ENCODE measurements at places on chromosomes 1 and 21.

GRCh38 chr1:176691251-176692228 is 228.6 kb downstream of the PAPPA2 start:
- DNase-seq, result peak; percentile 8

- DNase-seq, result no peak
Observed at GRCh38 chr1:162300057-162300917, 76.4 kb downstream of the SPATA46 start.

DNA sequence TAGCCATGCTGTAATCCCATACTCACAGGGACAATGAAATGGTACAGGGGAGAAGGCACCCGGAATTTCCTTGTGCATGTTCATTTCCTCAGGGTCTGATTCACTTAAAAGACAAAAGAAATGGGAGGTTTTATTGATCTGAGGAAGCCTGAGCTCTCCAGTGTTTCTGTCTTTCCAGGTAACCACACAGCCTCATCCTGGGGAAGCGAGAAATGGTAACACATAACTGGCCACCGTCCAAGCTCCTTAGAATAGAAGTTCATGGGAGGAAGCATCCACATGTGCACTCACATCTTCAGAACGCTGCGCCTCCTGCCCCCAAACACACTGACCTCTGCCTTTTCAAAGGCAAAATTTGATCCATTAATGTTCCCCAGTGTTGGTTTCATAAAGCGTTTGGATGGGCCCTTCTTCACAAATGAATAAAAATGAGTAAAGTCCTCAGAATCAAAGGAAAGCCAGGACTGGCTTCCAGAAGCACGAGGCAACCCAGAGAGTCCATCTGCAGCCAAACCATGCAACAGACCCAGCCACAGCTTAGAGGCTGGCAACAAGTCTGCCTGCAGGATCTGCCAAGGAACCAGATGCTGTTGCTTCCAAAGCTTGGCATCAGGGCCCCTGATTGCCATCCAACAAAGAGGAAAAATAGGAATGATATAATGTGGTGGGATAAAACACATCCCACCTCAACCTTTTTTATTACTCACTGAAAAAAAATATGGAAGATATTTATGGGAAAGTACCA is 120.3 kb downstream of the ZBTB18 start:
- no peak for DNase-seq

DNA sequence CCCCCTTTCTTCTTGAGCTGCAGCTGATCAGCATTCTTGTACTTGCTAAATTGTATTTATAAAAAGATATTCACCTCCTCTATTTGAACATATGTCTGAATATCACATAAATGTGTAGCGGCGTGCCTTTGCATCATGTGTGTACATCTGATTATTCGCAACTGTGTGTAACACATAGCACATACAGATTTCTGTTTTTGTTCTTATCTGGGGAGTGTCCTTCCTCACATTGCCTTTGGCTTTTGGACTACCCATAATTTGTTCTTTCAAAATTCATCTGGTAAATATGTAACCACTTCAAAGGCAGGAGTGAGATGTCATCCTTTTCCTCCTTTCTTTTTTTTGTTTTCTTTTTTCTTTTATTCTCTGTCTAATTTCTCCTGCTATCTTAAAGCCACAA is 113.6 kb downstream of the PBX1 start:
- no peak for DNase-seq

- DNase-seq, result no peak
Observed at GRCh38 chr1:186418503-186418902, 42.4 kb downstream of the PDC start.

GRCh38 chr1:4494558-4494957 is 159.9 kb upstream of the AJAP1 start:
- no peak for DNase-seq

DNA sequence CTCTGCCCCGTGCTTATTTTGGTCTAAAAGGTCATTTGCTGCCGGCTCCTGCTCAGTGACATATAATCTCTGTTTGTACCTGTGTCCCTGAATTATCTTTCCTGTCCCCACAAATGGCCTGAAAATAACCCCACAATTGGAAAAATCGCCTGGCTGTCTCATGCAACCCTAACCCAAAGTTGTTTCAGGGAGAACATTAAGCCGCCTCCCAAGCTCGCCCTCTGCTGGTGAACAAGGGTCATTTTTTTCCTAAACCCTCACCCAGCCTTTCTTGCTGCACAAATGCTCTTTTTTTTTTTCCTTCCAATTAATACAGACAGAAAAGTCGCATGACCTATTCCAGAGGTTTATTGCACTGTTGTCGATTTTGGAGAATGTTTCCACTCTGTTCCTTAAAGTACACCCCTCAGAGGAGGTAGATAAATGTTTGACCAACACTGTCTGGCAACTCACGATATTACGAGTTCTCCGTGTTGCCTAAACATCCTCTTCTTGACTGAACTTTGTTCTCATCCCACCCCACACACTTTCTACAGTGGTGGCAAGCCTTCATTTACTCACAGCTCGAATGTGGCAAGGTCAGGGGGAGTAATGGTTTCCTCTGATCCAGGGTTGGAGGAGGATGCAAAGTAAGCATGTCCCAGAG is 148.7 kb downstream of the ZZZ3 start:
- peak; percentile 41 for DNase-seq

DNA sequence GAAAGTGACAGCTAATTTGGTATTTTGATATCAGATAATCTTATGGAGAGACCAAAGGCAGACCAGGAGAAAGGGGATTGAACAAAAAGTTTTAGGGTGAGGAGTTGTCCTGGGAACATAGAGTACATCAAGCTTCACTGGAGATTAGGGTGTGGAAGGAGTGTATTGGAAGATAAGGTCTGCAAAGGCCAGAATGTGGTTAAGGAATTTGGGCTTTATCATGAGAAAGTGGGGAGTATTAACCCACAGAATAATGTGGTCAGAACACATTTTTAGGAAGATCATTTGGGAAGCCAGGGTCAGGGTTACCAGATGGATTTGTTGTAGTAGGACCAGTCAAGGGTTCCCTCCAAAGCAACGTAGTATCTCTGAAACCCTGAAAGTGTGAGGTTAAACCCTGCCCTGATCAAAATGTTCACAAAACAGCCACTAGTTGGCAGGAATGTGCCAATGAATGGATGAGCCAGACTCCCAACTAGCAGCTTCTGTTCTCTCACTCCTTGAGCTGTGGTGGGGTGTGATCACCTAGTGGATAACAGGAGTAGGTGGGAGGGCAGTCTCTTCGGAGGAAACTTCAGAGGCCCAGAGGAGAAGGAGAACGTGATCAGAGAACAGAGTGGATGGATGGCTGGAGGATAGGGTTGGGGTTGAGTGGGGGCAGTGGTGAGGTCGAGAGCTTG is 35.8 kb downstream of the SLC2A1 start:
- DNase-seq, result peak; percentile 44

- no peak for DNase-seq
Observed at GRCh38 chr1:25051906-25052305, 121.8 kb upstream of the RUNX3 start.

GRCh38 chr1:230352537-230352936 is 73.6 kb downstream of the PGBD5 start:
- DNase-seq, result no peak

DNA sequence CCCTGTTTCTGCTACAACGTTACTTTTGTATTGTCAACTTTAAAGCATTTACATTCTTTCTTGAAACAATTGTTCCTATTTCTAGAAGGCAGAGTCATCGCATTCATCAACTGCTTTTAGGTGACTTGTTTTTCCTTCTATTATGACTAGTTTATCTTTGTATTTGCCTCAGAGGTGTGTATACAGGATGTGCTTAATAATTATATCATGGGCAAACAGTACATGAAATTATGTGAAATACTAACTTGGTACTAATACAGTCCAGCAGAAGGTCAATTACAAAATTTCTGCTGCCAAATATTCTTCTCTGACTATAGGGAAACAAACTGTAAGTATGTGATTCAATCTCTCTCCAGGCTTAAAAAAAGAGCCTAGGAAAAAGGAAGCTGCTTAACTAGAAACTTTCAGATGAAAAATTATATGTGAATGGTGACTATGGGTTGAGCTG is 101.6 kb downstream of the C4BPA start:
- no peak for DNase-seq

- no peak for DNase-seq
Observed at GRCh38 chr1:109089242-109090015, 1.1 kb upstream of the TMEM167B start.

GRCh38 chr1:11071463-11072215 is 11.8 kb upstream of the SRM start:
- DNase-seq, result no peak

- no peak for DNase-seq
Observed at GRCh38 chr21:45859041-45859761, 122.4 kb upstream of the COL6A1 start.

GRCh38 chr1:39575191-39576015 is 1.2 kb downstream of the PABPC4 start:
- peak; percentile 36 for DNase-seq

- no peak for DNase-seq
Observed at GRCh38 chr1:160544647-160545046, 21.6 kb upstream of the SLAMF6 start.

GRCh38 chr1:17441993-17442357 is 2.5 kb upstream of the RCC2 start:
- DNase-seq, result no peak

DNA sequence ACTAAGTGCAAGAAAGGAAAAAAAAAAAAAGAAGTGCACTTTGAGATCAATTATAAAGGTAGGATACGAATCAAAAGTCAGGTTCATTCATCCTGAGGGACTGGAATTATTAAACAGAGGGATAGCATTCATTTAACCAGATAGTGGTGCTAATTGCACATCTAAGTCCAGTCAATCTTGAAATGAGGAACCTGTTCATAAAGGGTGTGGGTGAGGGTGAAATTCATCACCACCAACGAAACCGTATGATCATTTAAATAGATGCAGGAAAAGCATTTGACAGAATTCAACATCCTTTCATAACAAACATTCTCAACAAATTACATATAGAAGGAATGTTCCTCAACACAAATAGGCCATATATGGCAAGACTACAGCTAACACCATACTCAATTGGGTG is 5.6 kb downstream of the CTSS start:
- DNase-seq, result no peak

DNA sequence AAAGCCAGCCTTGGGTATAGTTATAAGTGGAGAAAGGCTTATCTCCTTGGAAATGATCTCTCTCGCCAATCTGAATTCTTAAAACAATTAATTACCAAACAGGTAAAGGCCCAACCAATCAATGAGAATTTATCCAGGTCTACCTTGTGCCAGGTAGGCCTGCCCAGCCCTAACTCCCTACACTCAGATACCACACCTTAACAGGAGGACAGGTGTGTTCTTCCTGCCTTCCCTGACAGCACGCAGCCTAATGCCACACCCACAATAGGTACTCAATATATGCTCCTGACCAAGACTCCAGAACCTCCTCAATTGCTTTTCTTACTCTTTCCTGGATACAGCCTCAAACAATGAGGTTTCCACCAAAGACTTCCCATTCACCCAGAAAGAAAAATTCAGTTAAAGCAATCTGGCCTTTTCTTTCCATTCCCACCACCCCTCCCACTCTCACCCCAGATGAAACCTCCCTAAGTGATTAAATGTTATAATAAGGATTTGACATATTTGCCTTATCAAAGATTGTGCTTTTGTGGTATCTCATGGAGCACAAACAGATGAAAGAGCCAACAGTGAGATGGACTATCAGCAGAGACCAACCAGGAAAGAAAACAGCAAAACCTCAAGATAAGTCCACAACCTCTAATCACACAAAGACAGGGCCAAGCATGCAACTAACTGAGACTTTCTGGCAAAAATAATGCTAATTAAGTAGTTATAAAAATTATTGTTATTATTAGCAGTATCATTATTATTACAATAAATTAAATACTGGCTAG is 25.6 kb downstream of the TRABD2B start:
- no peak for DNase-seq

GRCh38 chr1:2416403-2416802 is 4.0 kb upstream of the PEX10 start:
- no peak for DNase-seq

GRCh38 chr1:20344738-20345137 is 54.1 kb downstream of the VWA5B1 start:
- DNase-seq, result no peak

DNA sequence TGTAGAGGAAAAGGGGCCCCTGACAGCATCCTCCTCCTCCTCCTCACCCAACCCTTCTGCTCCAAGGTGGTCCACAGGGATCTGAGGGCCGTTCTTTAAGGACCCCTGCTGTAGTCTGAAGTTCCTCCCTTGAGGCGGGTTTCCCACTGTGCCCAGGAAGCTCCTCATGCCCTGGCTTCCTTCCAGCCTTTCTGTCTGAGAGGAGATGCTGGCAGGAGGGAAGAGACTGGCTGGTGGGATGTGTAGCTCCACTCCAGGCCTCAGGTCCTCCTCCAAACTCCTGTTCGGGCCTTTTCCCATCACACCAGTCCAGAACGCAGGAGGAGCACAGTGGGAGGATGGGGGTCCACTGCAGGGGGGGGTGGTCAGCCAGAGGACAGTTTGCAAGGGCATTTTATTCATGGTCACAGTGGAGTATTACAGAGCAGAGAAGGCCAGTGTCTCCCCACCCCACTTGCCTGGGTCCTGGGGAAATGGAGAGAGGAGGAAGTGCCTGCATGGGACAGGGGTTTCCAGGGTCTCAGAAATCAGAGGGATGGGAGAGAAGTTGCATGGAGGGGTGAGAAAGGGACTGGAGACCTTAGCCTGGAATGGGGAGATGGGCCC is 7.8 kb downstream of the ETV3L start:
- no peak for DNase-seq

GRCh38 chr1:182003025-182003725 is 58.3 kb downstream of the ZNF648 start:
- no peak for DNase-seq

GRCh38 chr1:95496773-95497172 is 262.8 kb downstream of the RWDD3 start:
- no peak for DNase-seq

- no peak for DNase-seq
Observed at GRCh38 chr1:109762821-109763645, 690 bp downstream of the EPS8L3 start.

DNA sequence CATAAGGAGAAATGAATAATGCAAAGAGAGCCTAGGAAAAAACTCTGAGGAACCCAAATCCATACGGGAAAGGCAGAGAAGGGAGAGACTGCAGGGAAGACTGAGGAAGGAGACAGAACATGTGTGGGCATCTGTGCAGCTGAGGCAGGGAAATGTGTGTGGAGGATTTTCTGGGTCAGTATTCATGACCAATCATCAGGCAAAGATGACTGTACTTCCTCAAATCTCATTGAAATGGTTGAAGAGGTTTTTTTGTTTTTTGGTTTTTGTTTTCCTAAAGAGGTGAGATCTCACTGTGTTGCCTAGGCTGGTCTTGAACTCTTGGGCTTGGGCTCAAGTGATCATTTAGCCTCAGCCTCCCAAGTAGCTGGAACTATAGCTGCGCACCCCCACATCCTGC is 15.7 kb downstream of the DIP2A start:
- DNase-seq, result no peak

- DNase-seq, result no peak
Observed at GRCh38 chr21:16913010-16913409, 599.8 kb upstream of the CXADR start.
